ENCODE measurements at places on chromosomes 4 and X.

GRCh38 chrX:22748093-22748999 is 251.4 kb upstream of the DDX53 start:
- DNase-seq, result no peak

DNA sequence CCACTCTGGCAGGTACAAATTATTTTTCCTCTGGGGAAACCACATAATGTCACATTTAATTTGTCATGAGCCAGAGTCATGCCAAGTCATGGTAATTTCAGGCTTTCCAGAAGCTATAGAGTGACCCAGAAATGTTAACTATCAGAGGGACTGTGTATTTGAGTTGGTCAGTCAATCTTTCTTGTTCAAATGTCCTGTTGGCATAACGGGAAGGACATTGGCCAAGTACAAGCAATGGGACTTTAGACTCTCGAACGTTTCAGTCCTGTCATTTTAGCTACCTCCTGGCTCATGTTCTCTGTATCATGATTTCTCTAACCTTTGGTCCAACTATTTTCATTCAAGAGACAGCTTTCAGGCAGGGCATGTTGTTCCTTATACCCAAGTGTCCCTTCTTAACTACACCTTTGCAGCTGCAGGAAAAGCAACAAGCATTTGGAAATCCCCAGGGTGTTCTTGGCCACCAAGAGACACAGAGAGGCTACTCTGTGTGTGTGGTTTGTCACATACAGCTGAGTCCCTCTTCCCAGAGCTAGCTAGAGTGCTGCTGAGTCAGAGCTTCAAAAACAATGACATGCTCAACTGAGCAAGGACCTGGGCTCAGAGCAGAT is 142.6 kb downstream of the EGF start:
- DNase-seq, result no peak

- DNase-seq, result no peak
Measured at GRCh38 chrX:9279234-9279544, 185.7 kb upstream of the TBL1X start.

DNA sequence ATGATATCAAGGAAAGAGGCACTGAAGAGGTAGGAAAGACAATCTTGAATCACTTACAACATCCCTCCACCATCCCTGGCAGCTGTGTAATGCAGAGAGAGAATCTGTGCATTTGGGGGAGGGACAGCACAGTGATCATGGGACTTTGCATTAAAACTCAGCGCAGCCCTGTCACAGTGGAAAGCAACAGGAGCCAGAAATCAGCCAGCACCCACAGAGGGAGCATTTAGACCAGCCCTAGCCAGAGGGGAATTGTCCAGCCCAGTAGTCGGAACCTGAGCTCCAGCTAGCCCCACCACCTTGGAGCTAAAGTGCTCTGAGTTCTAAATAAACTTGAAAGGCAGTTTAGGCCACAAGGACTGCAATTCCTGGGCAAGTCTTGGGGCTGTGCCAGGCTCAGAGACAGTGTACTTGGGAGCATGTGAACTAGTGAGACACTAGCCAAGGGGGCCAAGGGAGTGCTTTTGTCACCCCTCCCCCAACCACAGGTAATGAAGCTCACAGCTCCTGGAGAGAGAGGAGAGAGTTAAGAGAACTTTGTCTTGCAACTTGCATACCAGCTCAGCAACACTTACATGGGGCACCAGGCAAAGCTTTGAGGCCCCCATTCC is 83.9 kb upstream of the FAM241A start:
- no peak for DNase-seq

DNA sequence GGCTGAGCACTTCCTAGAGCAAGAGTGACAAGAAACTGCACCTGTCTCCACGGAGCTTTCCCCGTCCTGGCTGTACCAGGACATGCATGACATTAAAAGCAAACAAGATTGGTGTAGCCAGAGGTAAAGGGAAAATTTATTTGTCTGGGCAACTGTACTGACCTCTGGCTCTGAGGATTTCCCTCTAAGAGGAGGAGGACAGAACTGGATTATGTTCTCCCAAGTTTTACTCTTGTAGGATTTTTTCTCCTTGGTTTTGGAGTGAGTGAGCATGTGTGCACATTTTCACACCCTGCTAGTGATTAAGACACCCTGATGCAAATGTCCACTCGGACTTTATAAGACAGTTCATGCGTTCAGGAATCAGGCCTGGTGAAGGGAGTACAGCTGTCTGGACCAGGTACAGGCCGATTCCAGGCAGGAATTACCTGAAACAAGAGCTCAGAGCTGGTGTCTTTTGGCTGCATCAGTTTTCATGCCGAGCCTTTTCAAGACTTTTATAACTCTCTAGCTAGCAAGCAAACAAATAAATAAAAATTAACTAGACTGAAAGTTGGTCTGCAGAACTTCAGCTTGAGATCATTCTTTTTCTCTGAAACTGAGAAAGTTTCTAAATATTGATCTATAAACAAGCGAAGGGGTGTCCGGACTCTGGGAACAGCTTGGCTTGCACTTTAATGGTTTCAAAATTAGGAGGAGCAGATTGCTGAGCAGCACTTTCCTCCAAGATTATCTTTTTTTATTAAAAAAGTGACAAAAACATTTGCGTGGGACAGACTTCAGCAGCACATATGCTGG is 51.3 kb upstream of the SPRY1 start:
- no peak for DNase-seq

- no peak for DNase-seq
Measured at GRCh38 chrX:45699158-45699557, 498.5 kb upstream of the DIPK2B start.

GRCh38 chr4:7813674-7814073 is 126.0 kb downstream of the AFAP1 start:
- peak; percentile 28 for DNase-seq

- no peak for DNase-seq
Measured at GRCh38 chrX:17020356-17020755, 73.9 kb downstream of the REPS2 start.

- DNase-seq, result no peak
Measured at GRCh38 chr4:175447016-175447415, 365.0 kb downstream of the GPM6A start.

GRCh38 chr4:145618932-145619638 is at the start of gene MMAA:
MMAA (plus strand) TSS chr4:145619385; CDS start chr4:145639140, 19,755 bp downstream.
- DNase-seq, result peak; percentile 96

DNA sequence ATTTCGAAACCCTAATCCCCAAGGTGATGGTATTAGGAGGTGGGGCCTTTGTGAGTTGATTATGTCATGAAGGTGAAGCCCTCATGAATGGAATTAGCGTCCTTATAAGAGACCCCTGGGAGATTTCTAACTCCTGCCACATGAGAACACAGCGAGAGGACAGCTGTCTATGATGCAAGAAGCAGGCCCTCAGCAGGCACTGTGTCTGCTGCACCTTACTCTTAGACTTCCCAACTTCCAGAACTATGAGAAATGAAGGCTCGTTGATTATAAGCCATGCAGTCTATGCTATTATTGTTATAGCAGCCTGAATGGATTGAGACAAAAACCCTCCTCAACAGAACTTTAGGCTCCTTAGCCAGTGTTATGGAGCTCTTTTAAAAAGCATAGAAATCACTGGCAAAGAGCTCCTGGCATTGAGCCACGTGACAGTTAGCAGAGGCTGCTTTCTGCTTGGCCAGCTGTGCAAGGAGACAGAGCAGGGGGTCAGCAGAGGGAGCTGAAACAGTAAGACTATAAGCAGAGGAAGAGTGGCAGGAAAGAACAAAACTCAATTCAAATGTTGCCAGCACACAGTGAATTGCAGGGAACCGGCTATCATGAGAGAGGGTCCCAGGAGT is 219.2 kb upstream of the FAT1 start:
- no peak for DNase-seq

- DNase-seq, result no peak
Measured at GRCh38 chr4:39712819-39713607, 15.1 kb downstream of the UBE2K start.

DNA sequence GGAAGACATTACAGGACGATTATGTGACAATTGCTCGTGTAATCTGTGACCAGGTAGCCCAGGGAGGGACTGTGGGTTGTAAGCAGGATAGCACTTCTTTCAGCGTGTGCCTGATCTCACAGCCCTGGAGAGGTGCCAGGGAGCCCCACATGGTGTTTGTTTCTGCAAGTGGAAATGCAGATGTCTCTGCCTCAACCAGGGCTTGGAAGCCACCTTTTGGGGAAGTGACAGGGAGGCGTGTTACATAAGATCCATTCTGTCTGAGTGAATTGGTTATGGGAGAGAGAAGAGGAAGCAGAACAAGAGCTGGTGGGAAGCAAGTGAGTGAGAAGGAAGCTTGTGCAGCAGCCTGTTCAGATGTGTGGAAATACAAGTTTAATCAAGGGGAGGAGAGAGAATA is 104.5 kb upstream of the GATB start:
- no peak for DNase-seq

DNA sequence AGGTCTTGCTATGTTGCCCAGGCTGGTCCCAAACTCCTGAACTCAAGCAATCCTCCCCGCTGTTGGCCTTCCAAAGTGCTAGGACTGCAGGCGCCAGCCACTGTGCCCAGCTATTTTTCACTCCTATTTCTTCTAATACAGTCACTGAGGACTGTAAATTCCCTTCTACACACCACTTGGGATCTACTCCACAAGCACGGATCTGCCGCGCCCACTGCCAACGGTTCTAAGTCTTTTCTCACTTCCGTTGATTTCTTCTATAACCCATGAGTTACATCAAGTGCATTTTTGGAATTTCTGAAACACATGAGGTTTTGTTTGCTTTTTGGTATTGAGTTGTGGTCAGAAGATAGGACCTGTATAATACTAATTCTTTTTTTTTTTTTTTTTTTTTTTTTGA is 48.6 kb downstream of the FAM53A start:
- no peak for DNase-seq

- DNase-seq, result no peak
Measured at GRCh38 chr4:30832639-30833038, 112.5 kb downstream of the PCDH7 start.

DNA sequence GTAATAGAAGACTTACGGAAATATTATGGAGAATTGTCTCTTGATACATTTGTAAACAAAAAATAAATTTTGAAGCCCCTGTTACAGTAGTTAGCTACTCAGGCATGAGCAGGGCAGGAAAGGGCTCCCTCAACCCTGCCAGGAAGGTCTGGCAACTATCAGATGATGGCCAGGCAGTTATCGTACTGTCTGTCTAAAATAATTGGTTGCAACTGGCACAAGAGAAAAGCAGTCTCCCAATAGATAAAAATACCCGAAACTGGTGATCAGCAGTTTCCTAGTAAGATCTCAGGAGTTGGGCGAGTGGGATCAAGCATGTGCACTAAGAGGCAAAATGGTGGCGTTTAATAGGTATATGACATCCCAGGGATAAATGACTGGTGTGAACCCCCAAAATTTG is 1336.3 kb downstream of the C4orf33 start:
- no peak for DNase-seq

DNA sequence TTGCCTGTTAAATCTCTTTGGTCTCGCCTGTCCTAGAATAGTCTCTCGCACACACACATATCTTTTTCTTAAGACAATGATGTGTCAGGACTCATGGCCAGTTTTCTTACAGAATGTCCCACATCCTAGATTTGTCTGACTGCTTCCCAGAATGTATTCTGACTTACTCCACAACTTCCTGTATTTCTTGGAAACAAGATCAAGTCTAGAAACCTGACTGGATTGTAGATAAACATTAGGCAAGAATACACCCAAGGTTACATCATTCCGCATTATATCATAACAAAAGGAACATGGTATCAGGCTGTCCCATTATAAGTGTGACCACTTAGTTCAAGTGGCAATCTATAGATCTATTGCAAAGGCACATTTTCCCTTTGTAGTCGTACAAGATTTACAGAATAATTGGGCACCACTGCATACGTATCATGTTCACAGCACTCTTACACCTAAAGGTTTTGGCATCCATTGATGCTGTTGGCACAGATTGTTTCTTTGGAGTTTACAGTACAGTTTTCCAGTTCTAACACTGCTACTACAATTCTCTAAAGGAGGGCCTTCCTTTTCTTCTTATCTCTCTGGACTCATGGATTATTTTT is 56.4 kb downstream of the FBXW7 start:
- DNase-seq, result no peak

- DNase-seq, result no peak
Measured at GRCh38 chrX:16587836-16588235, 62.1 kb upstream of the S100G start.

DNA sequence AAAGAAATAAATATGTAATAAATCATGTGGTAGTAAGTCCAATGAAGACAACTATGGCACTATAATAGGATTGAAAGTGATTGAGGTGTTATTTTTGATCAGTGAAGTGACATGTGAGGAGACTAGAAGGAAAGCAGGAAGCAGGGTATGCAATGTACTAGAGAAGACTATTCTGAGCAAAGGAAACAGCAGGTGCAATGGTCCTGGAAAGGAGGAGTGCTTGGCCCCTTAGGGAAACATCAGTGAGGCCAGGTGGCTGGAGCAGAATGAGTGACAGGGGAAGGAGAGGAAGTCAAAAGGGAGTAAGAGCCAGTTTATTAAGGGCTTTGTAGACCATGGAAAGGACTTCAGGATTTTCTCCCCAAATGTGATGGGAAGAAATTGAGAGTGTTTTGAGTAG is 207.6 kb upstream of the HCCS start:
- no peak for DNase-seq

DNA sequence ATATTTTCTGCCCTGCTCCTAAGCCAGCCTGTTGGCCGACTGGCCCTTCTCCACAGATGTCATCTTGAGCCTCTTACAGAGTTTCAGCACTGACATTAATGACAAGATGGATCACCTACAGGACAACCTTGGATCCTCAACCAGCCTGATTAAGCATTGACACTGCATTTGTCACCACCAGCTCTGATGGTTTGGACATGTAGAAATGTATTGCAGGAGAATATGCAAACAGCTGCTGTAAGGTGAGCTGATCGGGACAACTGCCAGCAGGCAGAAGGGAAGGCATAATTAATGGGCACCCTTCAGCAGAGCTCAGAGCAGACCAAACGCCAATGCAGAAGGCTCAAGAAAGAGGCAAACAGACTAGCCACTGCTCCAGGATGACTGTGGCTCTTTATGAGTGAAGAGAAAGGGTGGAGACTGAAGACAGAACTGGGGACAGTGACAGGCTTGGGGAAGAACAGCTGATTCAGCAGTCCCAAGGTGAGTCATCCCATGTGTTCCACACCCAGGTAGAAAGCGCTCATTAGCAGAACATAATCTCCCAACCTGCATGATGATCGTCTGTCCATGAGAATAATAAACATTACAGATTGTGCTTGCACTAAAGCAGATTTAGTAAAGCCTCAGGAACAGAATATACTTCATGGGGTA is 6.7 kb downstream of the CORIN start:
- no peak for DNase-seq

DNA sequence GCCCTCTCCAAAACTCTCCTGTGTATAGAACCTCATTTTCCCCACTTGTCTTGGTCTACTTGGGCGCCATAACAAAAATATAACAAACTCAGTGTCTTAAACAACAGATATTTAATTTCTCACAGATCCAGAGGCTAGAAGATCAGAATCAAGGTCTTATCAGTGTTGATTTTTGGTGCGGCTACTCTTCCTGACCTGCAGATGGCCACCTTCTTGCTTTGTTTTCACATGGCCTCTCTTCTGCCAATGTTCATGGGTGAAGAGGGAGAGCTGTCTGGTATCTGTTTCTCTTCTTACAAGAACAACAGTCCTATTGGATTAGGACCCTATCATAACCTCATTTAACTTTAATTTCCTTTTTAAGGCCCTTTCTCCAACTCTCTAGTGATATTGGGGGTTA is 177.3 kb downstream of the PABPC4L start:
- DNase-seq, result no peak

GRCh38 chr4:96786306-96786705 is 946.4 kb downstream of the PDHA2 start:
- DNase-seq, result no peak
